ENCODE measurements at places on chromosomes 4 and X.
A peak's percentile ranks its signal among the peaks of the same experiment; 100 is the strongest.

GRCh38 chrX:131067846-131068745, 9.9 kb downstream of the ARHGAP36 start:
- DNase-seq = no peak

- no peak for DNase-seq
Measured at GRCh38 chr4:153780221-153780620, 8.7 kb downstream of the SFRP2 start.

GRCh38 chrX:72040506-72040905, 91.2 kb downstream of the RTL5 start:
- no peak for DNase-seq

DNA sequence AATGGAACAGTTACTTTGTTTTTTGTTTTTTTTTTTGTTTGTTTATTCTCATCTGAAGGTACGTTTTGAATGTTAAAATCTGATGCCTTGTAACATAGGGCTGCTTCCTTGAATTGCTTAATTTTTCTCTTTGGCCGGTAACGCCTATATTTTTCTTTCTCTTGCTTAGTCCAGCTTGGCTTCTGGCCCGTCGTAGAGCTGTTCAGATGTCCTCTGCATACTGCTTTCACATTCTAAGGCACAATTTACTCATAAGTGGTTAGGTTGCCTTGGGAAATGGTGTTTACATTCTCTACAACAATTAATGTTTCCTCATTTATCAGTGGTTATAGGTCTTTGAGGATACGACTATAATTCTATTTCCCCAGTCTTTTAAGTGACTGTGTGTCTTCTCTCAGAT, 7.9 kb downstream of the NONO start:
- DNase-seq = no peak

GRCh38 chr4:149910177-149910576, 94.5 kb upstream of the IQCM start:
- DNase-seq = no peak

DNA sequence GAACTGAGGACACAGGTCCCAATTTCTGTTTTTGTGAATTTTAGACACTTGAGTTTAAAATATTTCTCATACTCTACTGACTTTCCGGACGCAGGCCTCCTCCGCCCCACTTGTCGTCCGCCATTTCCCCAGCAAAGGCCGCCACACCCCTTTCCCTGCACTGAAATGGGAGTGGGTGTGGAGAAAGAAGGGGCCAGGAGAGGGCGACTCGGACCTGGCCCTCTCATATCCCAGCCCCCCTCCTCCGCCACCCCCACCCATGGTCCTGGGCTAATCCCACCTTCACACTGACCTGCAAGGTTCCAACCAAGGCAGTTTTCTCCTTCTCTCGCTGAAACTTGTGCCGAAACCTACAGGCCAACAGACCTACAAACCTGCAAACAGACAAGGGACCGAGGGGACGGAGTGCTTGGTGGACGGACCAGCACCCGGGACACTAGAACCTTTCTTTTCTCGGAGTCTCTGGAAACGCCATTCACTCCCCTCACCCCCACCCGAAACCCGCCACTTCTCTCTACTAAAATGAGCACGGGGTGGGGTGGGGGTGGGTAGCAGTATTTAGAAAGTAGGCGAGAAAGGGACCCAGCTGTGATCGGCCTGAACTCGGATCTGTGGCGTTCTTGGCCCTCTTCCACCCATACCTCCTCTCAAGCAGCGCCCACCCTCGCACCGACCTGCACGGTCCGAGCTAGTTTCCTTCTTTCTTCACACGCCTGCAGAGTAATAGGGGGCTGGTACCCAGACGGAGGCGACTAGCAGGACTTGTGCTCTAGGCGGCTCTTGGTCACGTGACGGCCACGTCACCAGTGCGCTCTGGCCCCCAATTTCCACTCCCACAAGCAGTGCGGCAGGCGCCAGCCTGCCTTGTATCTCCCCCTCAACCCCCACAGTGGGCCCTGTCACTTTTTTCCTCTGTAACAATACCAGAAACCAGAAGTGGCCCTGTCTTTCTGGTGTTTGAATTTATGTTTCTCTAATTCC, at the start of gene ARMCX6:
Gene ARMCX6 (minus strand): TSS at position 790 of the 981 bp plus-strand sequence. CDS start 1,380 bp downstream, outside the sequence.
- peak; percentile 69 for DNase-seq

- DNase-seq = no peak
Measured at GRCh38 chr4:162791226-162791625, 375.5 kb downstream of the NAF1 start.

All from HCEC 1CT (cell line).